ENCODE measurements at places on chromosomes 11 and 22.

- no peak for DNase-seq
Measured at GRCh38 chr11:36620246-36620645, 22.2 kb upstream of the RAG2 start.

GRCh38 chr22:38700270-38700788 is 414 bp downstream of the JOSD1 start:
- no peak for DNase-seq

DNA sequence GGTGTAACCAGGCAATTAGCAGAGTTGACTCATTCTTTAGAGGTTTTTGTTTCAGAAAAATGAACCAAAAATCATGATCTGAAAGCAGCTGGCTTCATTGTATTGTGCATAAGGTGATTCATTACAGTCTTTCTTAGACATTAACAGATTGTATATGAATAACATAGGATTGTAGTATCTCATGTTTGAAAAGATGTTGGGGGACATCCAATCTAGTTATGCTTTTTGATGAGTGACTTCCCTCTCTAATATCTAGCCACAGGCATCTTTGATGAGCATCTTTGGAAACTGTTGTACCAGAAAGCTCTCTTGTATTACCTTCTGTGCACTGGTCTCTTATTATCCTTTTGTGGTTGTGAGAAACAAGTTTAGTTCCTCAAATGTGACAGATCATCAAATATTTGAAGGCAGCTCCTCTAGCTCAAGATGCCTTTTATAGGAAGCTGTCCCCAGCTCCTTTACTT is 8.3 kb downstream of the GRK3 start:
- DNase-seq = no peak

GRCh38 chr11:85359859-85360258 is 267.3 kb downstream of the DLG2 start:
- no peak for DNase-seq

- no peak for DNase-seq
Measured at GRCh38 chr11:87306262-87306851, 268.6 kb downstream of the TMEM135 start.

DNA sequence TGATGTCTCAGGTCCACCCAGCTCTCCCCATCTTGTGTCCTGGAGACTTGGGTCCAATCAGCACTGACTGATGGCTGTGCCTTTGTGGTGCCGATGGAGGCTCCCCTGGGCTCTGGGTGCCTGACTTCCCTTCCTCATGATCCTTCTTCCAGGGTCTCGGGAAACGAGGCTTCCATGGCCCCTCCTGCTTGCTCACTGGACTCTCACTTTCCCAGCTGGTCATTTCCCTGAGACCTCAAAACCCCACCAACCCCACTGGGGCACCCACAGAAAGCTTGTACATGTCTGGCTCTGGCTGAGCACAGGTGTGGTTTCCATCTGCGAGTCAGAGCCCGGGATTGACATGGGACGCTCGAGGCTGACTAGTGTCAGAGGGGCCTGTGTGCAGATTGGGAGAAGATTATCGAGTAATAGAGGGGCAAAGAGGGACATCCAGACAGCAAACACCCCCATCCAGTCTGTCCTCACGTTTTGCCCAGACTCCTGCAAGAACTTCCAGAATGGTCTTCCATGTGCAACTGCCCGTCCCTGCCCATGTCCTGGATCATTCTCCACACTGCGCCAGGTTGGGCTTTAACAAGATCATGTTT is 15.1 kb downstream of the APOL1 start:
- no peak for DNase-seq

DNA sequence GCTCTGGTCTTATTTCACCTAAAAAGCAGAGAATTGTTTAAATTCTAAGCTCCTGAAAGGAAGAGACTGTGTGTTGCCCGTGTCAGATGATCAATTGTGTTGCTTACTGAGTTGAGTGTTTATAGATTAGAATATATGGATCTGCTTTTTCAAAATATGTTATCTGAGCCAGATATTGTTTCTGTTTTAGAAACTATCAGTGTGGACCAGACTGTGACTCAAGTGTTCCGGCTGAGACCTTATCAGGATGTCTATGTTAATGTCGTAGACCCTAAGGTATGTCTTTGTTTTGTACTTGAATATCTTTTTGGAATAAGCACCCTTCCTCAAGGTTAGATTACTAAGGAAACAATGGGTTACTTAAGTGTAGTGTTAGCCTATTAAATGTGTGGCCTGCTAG is 11.0 kb downstream of the DEPDC5 start:
- DNase-seq = no peak

DNA sequence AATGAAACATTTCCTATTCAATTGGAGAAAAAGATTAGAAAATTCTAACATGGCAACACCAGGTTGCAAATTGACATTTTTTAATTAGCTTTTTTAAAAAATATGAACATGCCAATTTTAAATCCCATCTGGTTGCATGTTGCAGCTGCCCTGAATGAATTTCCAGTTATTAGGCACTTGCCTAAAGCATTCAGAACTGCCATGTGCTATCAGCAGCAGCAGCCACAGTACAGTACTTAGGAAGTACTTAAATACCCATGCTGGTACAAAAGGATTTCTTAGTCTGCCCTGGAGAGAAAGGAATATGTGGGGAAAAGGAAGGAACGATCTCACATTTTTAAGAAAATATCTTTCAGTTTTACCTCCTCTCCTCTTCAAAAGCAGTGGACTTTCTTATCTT is 46.2 kb downstream of the FAM168A start:
- no peak for DNase-seq

Measured in ELF-1 (cell line).